ENCODE measurements at places on chromosomes 2 and 18.

- DNase-seq, result no peak
Observed at GRCh38 chr2:85611217-85611704, 605 bp downstream of the C2orf68 start.

DNA sequence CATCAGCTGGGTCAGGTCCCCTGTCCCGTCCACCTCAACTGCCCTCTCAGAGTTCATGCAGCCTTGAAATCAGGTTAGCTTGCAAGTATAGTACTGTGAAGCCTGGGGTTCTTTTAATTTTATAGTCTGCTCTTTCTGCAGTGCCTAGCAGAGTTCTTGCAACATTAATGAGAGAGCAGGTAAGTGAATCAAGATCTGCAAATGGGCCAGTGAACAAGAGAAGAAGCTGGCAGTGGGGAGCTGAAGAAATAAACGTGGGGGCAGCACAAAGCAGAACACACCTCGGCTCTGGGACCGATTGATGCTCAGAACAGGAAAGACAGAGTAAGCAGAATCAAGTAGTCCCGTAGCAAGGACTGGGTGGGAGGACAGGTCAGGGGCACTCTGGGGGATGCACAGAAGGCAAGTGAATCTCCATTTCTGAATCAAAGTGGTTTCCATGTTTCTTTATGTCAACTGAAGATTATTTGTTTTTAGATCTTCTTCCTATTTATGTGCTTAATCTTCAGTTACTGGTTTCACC is 675.5 kb downstream of the RNF144A start:
- DNase-seq, result no peak

GRCh38 chr2:230714136-230714480 is 1.5 kb downstream of the CAB39 start:
- DNase-seq, result peak; percentile 9

- DNase-seq, result no peak
Observed at GRCh38 chr2:82789851-82790205, 1669.3 kb downstream of the SUCLG1 start.

- no peak for DNase-seq
Observed at GRCh38 chr2:231221761-231222160, 23.3 kb downstream of the ARMC9 start.

- no peak for DNase-seq
Observed at GRCh38 chr2:209194717-209195116, 229.1 kb upstream of the MAP2 start.

DNA sequence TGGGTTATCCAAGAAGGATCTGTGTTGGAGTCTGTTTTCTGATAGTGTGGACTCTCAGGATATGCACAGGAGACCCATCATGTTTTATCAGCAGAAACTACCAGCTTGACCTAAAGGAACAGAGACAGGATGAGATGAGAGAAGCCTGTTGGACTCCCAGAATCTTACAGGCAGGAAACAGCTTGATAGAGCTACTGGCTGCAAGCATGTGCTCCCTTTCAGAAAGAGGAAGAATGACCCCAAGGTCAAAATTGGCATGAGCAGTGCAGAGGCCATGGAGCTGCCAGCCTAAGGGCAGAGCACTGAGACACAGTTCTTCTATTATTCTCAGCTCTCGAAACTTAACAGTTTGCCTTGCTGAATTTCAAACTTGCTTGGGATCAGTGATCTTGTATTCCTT is 135.2 kb upstream of the NFATC1 start:
- no peak for DNase-seq

GRCh38 chr2:71839826-71840225 is 307.8 kb downstream of the CYP26B1 start:
- no peak for DNase-seq

DNA sequence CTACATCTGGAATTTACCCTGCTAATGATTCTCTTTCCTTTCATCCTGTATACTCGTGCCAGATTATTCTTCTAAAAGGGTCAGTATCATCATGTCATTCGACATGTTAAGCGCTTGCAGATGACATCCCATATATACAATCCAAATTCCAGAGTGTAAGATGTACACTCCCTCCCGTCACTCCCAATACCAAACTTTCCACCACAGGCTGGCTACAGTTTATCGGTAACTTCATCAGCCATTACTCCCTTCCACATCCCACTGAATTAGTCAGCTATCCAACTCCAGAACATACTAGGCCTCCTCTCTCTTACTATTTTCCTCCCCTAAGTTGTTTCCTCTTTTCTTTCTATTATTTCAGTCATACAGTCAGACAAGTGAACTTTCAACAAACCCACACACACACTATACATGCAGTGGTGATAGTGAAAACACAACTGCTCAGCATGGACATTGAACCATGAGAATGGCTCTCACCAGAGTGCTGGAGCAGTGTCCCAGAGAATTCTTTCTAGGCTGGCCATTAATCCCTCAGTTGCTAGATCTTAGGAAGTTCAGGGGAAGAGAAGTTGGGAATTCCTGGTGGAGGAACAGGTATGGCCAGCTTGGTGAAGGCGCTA is 10.6 kb upstream of the NMI start:
- no peak for DNase-seq

DNA sequence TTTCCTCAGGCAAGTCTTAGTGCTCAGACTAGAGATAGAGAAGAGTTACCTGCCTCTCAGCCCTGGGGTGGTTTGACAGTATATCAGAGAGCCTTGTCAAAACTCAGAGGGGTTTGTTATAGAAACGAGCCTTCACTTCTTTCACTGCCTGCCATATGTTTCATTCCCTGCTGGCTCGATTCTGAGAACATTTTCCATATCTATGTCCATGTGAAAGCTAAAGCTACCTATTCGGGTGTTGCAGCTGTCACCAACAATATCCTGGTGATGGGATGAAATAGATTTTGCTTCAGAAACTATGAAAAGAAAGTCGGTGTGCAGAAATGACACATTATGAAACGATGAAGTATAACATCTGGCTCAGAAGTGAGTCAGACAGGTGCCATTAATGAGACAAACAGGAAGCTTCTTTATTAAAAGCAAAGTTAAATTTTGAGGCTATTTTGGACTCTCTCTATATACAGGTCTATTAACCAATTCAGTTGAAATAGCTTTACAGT is 56.1 kb upstream of the TANK start:
- no peak for DNase-seq

DNA sequence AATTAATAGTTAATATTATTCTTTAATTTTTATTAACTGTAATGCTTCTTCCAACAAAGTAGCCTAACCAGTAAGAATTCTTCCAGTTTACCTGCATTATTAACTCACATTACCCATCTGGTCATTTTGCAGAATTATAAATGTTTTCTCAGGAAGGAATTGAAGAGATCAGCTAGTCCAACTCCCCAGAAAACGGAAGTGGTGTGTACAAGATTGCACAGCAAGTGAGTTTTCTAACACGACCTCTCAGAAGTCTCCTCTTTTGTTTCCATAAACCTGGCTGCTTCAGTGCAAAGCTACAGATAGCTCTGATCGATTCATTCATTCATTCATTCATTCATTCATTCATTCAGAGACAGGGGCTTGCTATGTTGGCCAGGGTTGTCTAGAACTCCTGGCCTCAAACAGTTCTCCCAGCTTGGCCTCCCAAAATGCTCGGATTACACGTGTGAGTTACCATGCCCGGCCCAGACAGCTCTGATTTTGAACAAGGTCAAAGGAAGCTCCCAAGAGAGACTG is 128.8 kb upstream of the REV1 start:
- no peak for DNase-seq

DNA sequence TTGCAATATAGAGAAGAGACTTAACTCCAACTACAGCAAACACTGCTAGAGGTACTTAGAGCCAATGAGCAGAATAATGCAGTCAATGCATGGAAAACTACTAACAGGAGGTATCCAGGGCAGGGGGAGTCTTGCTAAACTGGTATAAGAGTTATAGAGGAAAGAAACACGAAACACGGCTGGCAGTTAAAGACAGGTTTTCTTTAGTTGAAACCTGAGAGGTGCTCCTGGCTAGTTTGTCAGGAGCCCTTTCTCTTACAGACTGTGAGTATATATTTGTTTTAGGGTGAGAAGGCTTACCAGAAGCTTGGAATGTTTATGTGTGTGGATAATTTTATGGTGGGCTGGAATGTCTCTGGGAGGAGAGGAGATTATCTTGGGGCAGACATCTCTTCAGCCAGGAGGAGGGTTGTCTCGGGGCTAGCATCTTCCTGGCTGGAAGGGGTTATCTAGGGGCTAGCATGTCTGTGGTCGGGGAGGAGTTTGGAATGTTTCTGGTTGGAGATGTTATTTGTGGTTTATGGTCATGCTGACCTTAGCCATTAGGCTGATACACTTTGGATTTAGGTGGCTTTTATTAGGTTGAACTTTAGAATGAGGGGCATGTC is 1048.8 kb downstream of the DPP10 start:
- DNase-seq, result no peak

GRCh38 chr18:13353084-13353823 is 134.7 kb downstream of the LDLRAD4 start:
- no peak for DNase-seq

GRCh38 chr2:80062298-80062697 is 242.3 kb downstream of the LRRTM1 start:
- no peak for DNase-seq

DNA sequence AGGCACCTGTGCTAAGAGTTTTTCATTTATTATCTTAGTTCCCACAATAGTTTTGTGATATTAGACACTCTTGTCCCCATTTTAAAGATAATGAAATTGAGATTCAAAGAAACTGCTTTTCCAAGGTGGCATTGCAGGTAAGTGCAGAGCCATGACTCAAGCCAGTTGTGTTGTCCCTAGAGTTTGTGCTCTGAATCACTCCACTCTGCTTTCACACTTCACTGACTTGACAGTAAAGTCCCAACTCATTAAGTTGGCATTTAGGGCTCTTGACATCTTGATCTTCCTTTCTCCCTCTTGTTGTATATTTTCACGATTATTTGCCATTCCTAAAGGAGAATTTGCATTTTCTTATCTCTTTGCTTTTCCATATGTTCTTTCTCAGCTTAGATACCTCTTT is 114.3 kb downstream of the DIS3L2 start:
- DNase-seq, result no peak

GRCh38 chr2:205796805-205797313 is 114.6 kb downstream of the NRP2 start:
- no peak for DNase-seq

DNA sequence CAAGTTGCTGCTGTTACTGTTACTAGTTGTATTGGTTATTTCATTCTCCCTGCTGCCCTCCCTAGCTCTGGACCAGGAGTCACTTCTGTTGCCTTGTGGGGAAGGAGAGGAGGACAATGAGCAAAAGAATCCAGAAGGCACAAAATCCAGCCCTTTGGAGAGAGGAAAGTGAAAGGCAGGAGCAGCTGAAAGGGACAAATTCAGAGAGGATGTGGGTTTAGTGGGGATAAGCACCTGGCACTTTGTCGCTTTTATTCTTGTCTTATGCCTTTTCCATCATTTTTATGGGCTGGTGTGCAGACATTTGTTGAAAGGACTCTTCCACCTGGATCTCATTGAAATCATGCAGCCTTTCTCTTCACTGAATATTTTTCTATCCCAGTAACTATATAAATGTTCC is 24.3 kb upstream of the LTBP1 start:
- no peak for DNase-seq

GRCh38 chr2:127410871-127411652 is 7.2 kb upstream of the PROC start:
- DNase-seq, result no peak

- no peak for DNase-seq
Observed at GRCh38 chr2:29401994-29402393, 286.8 kb downstream of the CLIP4 start.

DNA sequence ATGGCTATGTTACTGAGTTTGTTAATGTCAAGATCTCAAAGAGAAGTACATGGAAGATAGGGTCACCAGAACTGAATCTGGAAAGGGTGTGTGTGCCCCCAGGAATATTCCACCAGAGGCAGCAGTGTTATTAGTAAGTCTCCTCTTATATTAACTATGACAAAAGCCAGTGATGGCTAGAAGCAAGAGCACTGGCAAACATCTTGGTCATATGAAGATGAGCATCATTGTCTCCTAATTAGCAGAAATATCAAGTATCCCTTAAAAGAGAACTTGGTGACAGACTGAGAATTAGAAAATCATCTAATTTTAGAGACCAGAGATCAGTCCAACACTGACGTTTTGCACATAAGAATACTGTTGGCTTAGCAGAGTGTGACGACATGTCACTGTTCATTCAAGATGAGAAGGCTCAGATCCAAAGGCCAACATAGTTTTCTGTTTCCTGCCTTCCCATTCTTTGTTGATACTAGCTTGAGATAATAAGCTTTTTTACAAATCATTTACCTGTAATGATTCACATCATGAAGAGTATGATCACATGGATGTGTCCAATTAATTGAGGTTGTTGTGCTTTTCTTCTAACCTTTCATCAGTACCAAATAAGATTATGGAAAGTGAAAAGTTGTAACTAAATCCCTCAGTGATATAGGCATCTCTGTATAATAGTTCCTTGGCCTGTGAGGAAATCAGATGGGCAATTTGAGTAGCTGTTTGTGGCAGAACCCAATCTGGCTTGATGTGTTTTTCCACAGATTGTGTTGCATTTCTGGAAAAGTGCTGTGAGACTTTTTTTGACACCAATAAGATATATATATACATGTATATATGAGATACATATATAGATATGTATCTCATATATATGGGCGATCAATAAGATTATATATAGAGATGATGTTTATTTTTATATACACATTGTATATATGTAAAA is 44.5 kb downstream of the MAPRE2 start:
- DNase-seq, result no peak

- DNase-seq, result no peak
Observed at GRCh38 chr2:70926042-70926441, 9.7 kb upstream of the ATP6V1B1 start.

DNA sequence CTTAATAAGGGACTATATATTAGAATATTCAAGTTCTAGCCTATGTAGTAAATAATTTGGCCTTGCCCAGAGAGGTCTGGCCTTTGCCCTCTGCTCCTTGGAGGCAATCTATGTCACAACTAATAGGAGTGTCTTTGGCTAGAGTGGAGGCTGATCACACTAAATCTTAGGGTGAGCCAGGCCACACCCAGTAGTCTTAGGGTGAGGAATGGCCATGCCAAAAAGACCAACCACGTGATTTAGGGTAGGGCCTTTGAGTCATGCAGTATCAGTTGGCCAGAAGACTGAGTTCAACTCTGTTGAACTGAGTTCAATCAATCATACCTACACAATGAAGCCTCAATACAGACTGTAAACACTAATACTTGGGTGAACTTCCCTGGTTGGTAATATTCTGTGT is 26.0 kb upstream of the FLACC1 start:
- DNase-seq, result no peak

DNA sequence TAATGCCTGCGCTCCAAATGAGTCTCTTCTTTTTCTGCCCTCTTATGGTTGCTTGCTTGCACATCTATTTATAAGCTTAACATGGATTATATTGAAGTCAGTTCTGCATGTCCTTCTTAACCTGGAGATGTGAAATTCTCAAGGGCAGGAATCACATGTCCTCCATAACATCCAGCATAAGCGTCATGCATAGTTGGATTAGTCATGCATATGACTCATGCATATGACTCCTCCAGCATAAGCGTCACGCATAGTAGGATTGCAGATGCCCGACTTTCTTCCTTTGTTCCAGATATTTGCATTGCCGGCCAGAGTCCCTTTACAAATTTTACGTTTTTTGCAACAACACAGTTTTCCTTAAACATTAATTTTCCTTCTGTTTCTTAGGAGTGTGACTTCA is 308.6 kb downstream of the TGIF1 start:
- DNase-seq, result no peak
